Stimulated activated CD8-positive, alpha-beta memory T cell treated with anti-CD3 and anti-CD28 coated beads, Interleukin-15, amount 100 ng/mL, for 24 hours (primary cell): ENCODE measurements at places on chromosomes 2 and 18.

DNA sequence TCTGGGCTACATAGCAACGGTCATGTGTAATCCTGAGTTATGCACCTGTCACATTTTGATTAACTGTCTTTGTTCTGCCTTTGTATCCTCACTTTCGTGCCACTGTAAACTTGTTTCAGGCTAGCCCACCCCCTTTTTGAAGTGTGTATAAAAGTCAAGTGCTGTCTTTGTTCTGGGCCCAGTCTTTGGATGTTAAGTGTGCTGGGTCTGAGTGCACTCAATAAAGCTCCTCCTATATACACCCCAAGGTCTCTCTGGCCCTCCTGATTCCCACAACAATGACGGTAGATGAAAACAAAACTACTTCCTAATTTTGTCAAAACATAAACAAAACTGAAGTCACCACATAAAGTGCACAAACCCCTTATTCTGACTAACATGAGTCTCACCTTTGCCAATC lies 633.4 kb downstream of the DSC3 start:
- no peak for DNase-seq

DNA sequence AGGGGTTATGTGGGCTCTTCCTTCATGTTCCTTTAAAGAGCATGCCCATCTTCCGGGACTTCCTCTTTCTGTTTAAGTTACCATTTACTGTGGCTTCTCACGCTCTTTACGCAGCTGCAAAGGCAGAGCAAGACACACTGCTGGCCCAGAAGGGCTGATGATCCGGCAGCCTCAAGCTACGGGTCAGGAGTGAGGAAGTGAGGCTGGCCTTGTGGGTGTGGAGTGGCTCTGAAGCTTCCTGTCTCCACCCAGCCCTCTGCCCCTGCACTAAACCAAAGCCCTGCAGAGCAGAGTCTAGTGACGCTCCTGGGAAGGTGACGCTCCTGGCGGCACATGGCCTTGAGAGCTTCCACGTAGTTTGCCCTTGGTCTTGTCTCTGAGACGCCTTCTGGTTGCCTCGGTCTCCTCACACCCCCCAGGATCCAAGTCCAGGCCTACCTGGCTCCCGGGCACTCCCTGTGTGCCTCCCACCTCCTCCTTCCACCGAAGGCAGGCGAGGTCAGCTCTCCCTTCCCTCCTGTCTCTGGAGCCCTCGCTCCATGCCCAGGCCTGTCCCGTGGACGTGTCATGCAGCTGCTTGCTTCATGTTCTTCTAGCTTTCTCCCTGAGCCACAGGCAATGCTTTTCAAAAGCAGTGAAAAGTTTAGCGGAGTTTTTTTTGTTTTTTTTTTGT lies 50.3 kb downstream of the ARL4C start:
- peak; percentile 33 for DNase-seq

DNA sequence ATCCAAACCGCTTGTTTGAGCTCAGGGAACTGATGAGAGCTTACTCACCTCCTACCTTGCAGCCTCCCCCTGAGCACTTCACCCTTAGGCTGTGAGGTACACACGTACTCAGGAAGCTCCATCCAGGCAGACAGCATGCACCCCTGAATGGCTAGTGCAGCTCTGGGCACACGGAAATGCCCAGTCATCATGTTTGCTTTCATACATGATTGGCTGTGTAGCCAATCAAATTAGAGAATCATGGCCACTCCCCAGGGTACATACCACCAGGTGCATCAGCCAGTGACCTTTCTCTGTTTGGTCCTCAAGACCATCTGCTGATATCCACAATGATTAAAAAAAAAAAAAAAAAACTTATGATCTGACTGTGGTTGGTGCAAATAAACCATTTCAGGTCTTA lies 42.1 kb downstream of the RNF152 start:
- no peak for DNase-seq

DNA sequence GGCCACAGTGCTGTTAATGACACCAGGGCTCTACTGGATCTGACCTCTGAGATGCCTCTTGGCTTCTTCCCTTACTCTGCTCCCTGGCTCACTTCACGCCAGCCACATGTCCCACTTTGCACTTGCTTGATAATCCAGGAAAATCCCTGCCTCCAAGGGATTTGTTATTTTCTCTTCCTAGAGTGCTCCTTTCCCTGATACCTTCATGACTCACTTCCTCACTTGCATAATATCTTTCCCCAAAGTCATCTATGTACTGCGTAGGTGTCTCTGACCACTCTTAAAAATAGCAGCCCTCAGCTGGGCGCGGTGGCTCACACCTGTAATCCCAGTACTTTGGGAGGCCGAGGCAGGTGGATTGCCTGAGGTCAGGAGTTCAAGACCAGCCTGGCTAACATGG lies 572.3 kb downstream of the PLCL1 start:
- no peak for DNase-seq
